ENCODE measurements at places on chromosomes 16 and 17.
A peak's percentile ranks its signal among the peaks of the same experiment; 100 is the strongest.

DNA sequence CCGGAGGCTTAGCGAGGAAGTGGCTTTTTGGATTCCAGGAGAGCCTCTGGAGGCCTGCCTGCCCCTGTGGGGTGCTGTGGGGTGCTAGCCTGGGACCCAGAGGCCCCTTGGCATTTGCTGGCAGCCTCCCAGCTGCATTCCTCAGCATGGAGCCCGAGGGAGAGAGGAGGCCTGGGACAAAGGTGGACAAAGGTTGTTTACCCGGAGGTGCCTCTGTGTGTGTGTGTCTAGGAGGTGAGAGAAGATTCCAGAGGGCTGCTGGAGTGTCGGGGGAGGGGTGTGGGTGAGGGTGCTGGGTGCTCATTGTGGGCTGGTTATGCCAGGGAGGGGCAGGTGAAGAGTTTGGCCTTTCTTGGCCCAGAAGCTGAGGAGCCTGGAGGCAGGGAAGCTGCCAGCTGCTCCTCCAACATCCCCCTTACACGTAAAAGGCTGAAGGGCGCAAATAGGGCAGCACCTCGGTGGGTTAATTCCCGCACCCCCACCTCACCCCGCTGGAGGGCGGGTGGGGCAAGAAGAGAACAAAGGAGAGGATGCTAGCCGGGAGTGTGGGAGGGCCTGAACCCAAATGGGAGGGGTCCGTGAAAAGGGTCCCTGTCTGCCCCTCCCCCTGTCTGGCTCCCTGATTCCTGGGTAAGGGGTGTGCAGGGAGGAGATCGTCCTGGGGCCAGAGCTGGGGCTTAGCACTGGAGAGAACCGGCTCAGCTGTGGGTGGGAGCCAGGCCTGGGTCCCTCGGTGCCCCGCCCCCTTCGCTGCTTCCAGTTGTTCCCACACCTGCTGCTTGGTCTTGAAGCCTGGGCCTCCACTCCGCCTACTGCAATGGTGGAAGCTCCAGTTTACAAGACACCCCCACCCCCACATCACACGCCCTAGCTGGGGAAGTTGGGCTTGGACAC lies 9.9 kb downstream of the HEXIM2 start:
- no peak for DNase-seq

DNA sequence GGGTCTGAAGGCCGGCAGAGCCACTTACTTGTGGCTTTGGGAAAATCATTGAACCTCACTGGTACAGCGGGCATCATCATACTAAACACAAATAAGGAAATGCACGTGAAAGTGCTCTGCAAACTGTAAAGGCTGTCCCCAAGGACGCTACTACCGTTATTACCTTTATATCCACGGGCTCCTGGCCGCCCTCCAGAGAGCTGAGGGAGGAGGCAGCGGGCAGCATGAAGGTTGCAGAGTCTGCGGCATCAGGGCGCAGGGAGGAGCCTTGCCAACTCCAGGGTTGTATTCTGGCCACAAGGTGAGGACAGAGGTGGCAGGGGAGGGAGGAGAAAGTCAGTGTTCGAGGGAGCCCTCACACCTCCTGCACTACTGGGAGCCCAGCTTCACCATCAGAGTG lies 68.3 kb upstream of the GCSH start:
- no peak for DNase-seq

- no peak for DNase-seq
Measured at GRCh38 chr17:70171159-70171558, 1.8 kb downstream of the KCNJ2 start.

DNA sequence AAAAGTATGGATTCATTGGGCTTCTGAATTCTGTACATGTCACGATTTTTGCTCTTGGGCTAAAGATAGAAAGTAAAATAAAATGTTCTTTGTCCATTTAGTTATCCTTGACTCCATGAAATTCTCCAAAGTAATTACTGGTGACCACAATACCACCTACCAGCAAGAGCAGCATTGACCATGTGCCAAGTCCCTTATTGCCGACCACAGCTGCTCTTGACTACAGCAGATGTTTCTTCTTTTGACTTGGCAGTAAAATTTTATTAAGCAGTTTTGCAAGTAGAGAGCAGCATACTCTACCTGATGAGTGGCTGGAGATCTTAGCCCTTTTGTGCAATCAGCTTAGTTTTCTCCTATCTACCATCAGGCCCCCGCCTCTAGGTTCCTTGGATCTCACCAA lies 152.2 kb upstream of the TBX2 start:
- DNase-seq, result no peak

GRCh38 chr16:30786115-30786935 lies 680 bp downstream of the ZNF629 start:
- DNase-seq, result no peak

GRCh38 chr17:50692448-50693035 lies 15.2 kb downstream of the ANKRD40 start:
- no peak for DNase-seq

DNA sequence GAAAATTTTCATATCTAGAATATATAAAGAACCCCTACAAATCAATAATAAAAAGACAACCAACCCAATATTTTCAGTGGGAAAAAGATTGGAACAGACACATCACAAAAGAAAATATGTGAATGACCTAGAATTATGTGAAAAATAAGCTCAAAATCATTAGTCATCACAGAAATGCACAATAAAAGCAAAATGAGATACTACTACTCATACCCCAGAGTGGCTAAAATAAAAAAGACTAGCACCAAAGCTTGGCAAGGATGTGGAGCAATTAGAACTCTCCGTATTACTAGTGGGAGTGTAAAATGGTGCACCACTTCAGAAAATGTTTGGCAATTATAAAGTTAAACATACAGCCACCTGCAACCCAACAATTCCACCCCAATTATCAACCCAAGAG lies 48.0 kb upstream of the CDH5 start:
- no peak for DNase-seq

GRCh38 chr16:72588551-72588950 lies 416.6 kb upstream of the PMFBP1 start:
- no peak for DNase-seq

DNA sequence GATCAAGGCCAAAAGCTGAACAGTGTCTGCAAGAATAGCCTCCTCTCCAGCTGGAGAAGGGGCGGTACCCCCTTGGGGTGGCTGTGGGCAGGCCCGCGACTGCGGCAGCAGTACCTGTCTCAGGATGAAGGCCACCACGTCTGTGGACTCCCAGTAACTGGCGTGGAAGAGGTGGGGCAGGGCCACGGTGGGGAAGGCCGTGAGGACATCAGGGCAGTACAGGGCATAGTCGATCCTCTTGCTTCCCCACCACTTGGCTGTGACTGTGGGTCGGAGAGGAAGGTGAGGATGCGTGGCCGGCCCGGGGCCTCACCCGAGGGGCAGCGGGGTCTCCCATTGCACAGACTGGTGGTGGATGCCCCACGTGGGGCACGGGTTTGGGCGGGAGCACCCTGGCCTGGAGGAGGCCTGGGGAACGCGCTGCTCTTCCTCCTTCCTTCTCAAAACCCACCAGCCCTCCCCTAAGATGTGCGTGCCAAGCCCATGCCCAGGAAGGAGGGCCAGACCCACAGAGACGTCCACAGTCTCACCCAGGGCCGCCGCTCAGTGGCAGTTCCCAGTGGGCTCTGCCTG lies 26.0 kb downstream of the PIMREG start:
- no peak for DNase-seq

DNA sequence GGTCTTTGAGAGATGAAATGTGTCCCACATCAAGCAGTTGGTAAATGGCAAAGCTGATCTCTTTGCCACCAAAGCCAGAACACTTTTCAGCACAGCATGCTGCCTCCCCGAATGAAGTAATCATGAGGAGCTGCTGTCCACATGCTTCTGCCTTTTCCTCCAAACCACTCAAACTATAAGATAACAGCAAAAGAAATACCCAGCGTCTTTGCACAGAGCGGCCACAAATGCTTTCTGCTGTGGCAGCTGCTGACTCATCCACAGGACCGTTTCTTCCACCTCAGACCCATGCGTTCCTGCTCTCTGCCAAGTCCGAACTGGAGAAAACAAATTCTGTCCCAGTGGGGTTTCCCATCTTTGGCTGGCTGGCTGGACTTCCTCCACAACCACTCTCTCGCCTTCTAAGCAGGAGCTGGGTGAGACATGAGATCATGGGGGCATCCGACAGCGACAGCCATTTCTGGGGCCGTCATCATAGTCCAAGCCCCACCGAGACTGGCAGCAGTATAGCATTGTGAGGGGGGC lies 27.1 kb downstream of the TBC1D3B start:
- no peak for DNase-seq

- DNase-seq, result peak; percentile 42
Measured at GRCh38 chr16:3774156-3774767, 56.9 kb upstream of the TRAP1 start.

GRCh38 chr17:44222112-44222869 lies 2.8 kb upstream of the UBTF start:
- DNase-seq, result peak; percentile 78

GRCh38 chr17:81298325-81298990 lies 3.4 kb upstream of the SLC38A10 start:
- DNase-seq, result no peak

- no peak for DNase-seq
Measured at GRCh38 chr16:51048544-51048943, 102.5 kb downstream of the SALL1 start.

DNA sequence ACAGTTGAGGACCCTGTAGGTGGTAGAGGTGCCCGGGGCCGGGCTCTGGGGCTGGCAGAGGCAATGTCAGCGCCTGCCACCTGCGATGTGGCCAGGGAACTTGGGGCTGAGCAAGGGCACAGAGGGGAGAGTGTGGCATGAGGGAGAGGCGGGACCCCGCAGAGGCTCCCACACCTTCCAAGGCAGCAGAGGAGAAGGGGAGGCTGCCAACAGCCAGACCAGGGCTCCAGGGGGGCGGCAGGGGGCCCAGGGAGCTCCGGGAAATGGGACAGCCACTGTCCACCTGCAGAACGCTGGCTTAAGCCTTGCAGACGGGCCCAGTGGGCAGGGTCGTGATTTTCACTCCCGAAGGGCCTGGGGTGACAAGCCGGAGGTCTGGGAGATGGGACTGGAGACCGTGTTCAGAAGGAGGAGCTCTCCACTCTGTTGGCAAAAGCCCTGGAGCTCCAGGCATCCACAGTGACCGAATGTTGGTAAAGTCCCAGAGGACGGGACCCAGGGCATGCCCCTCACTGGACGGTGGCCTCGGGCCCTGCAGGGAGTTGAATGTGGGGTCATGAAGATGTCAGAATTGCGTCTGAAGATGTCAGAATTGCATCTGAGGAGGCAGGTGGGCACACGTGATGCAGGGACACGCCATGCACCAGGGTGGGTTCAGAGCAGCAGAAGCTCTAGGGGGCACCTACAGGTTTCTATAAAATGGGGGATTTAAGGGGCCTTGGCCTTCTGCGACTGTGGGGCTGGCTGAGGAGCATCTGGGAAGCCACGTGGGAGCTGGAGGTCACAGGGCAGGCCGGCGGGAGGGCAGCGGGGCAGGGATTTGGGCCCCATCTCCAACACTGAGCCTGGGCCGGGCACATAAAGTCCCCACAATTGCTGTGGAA lies 18.6 kb downstream of the CD7 start:
- no peak for DNase-seq

- no peak for DNase-seq
Measured at GRCh38 chr17:63335831-63336230, 110.3 kb downstream of the CYB561 start.

DNA sequence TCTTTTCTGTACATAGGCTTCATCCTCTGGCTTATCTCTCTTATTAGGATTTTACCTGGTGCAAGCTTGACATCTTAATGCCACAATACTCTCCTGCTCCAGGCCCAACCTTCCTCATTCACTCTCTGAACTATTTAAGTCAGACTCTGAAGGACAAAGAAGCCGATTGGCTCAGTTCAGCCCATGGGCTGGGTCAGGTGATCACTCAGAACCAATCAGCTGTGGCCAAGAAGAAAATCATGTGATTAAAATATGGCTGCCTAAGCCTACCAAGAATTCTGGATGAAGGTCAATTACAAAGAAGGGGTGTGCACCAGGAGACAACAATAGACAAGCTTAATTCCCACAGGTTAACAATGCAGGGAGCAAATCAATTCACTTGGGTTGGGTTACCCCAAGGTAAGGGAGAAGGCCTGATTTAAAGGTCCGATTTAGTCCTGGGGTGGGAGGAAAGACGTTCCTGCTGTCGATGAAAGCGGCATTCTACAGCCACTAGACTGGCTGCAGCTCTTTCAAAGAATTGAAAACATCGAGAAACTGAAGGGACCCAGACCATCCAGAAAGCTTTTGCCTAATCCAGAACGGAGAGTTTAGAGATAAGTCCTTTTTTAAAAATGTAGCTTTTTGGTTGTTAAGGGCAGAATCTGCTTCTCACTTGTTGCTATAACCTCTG lies 42.9 kb upstream of the NFAT5 start:
- no peak for DNase-seq

- DNase-seq, result no peak
Measured at GRCh38 chr17:43757171-43757660, 1.4 kb downstream of the SOST start.

DNA sequence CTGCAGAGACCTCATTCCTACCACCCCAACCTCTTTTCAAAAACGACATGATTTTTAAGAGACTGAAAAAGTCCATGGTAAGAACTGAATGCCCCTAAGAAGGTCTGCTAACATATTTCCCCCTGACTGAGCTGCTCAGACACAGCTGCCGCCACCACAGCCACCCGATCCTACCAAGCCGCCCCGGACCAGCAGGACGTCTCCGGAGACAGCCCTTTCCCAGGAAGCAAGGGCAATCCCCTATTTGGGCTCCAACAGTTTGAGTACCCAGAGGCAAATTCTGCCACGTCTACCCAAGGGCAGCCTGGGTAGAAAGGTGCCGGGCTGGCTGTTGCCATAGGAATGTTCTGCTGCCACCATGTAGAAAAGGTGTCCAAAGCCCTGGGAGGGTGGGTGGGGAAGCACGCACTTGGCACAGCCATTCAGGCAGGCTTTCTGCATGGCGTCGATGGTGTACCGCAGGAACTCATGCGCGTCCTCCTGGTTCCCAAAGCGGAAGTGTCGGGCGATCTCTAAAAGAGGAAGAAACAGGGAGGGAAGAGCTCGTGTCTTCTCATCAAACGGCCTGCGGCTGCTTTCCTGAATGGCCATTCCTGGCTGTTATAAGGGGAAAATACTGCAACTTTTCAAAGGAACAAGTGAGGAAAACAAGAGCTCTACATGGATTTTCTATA lies 13.6 kb downstream of the USP36 start:
- DNase-seq, result no peak

- DNase-seq, result no peak
Measured at GRCh38 chr16:17367036-17367435, 103.7 kb downstream of the XYLT1 start.

DNA sequence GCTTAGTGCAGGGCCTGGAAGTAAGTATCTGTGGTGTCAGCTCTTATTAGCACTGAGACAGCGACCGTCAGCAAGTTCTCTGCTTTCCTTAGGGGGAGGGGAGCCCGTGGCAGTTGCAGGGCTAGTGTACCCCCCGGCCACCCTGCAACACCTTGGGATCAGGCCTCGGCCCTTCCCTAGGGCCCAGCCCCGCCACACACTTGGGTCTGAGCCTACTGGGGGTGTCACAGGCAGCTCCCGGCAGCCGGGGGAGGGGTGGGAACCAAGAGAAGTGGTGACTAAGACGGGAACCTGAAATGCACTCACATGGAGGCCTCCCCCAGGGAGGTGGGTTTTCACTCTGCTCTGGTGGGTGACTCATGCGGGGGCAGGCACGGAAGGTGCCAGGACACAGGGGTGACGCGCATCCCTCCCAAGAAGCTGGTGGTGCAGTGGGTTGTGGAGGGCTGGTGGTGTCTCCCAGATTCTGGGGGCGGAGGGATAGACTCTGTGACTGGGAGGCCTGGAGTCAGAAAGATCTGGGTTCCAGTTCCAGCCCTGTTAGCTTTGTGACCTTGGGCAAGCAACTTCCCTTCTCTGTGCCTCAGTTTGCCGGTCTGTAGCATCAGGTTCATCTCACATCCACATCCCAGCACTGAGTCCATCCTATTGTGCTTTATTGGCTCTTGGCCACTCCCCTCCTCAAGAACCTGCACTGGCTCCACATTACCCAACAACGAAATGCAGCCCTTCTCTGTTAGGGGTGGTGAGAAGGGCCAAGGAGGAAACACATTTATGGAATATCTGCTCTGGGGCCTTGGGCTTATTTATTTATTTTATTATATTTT lies 44.5 kb downstream of the LAT start:
- DNase-seq, result peak; percentile 88
